ENCODE measurements at places on chromosomes 2 and 18. TPM values are rescaled to one million over a fixed set of nuclear protein-coding genes. Genes with fewer than 3 reads are reported as not detected.

The TRAK2 gene
- total RNA-seq, result 10.4 TPM

The UGT1A8 gene
- not detected for total RNA-seq

The SLC40A1 gene
- total RNA-seq, result 4.1 TPM

The SERPINB3 gene
- total RNA-seq, result not detected

The FEZ2 gene
- 6.5 TPM for total RNA-seq

Data from activated naive CD4-positive, alpha-beta T cell treated with anti-CD3 and anti-CD28 coated beads for 36 hours (primary cell).